ENCODE measurements at places on chromosomes 13 and 19.

GRCh38 chr13:113489549-113490495 lies 689 bp downstream of the DCUN1D2 start:
- peak; percentile 58 for DNase-seq

DNA sequence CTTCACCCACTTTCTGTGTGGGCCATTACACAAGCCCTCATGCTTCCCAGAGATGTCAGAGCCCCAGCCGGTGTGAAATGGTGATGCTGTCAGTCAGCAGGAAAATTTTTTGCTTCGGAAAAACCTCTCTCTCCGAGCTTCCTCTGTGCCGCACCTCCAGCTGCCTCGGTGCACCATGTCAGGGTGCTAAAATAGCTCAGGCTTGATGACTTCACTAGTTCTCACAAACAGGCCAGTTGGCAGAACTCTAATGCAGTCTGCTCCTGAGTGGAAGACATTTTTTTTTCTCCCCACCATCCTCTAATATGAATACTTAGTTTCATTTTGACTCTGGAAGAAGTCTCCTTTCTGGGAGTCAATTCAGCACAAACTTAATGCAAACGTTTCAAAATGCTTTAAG lies 71.3 kb downstream of the KLF12 start:
- no peak for DNase-seq

DNA sequence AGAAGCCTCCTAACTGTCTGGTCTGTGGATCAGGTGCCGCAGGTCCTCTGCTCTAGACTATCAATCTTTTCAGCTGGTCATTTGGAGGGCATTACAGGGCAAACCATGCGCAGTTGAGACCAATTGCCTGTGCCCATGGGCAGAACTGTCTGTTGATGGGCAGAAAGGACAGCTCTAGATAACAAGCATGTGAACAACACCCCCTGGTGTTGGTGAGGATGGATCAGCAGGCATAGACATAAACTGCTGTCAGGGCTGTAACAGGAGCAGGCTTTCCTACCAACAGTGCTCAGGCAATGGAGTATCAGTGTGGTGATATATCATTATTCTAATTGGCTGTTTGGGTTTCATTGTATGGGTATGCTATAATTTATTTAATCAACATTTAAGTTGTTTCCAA lies 104.7 kb upstream of the KL start:
- peak; percentile 20 for DNase-seq

- DNase-seq, result no peak
Observed at GRCh38 chr13:114164681-114165429, 14.2 kb upstream of the CFAP97D2 start.

- DNase-seq, result peak; percentile 48
Observed at GRCh38 chr13:44313674-44314073, 60.0 kb upstream of the SERP2 start.

DNA sequence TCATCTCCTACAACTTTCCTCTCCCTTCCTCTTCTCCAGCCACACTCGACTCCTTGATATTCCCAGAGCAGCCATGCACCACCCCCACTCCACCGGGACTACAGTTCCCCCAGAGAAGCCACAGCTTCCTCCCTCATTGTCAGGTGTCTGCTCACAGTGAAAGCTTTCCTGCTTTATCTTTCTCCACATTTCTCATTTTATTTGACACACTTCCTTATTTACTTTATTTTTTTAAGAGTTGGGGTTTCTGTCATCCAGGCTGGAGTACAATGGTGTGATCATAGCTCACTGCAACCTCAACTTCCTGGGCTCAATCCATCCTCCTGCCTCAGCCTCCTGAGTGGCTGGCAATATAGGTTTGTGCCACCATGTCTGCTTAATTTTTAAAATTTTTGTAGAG lies 464.6 kb downstream of the MYO16 start:
- DNase-seq, result no peak

DNA sequence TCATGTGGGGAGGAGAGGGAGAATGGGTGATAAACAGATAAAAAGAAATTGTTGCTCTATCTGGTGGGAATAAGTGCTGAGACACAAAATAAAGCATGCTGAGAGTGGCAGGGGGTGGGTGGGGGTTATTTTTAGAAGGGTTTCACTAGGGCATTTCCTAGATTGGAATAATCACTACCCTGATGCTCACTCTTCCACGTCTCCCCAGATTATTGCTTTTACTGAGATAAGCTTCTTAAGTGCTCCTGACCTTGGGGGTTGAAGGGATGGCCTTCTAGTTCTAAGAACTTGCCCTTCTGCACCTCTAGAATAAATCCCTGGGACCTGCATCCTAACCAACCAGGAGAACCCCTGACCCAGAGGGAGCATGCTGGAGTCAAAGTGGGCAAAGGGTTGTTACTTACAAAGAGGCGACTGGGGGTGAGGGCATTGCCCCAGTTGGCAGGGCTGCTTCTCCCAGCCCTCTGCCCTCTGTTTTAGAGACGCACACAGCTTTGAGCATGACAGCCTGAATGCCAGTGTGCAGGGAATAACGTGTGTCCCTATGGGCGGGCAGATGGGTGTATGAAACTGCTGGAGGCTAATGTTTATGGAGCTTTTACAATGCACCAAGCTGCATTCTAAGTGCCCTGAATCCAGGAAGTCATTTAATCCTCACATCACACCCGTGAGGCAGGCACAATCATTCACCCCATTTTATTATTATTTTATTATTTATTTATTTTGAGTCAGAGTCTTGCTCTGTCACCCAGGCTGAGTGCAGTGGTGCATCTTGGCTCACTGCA lies 743 bp downstream of the RDH8 start:
- no peak for DNase-seq

DNA sequence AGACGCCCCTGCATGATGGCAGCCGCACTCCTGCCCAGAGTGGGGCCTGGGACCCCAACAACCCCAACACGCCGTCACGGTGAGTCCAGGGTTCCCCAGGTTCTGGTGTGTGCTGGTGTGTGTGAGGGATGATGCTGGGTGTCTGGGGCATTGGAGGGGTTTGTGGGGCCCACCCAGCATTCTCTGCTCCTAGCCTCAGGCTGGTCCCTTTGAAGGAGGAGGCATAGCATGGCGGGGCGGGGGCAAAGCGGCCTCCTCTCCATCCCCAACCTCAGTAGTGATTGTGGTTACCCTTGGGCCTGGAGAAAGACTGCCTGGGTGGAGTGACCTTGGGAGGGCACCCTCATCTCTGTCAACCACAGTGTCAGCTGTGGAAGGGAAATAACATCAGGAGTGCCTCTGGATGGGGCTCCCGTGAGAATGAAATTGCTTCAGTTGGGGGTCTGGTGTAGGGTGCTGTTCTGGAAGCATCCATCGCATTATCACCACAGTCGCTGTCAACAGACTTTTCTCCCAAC lies 7.1 kb upstream of the TIMM50 start:
- no peak for DNase-seq

GRCh38 chr19:6271251-6271650 lies 8.5 kb downstream of the MLLT1 start:
- DNase-seq, result no peak

- no peak for DNase-seq
Observed at GRCh38 chr13:26895808-26896466, 135.4 kb upstream of the GPR12 start.

- DNase-seq, result peak; percentile 11
Observed at GRCh38 chr19:13985771-13986347, 20.3 kb downstream of the RFX1 start.

- peak; percentile 72 for DNase-seq
Observed at GRCh38 chr19:49142866-49143335, 12.3 kb downstream of the HRC start.

GRCh38 chr19:49343123-49343522 lies 7.9 kb downstream of the CD37 start:
- DNase-seq, result no peak

- DNase-seq, result no peak
Observed at GRCh38 chr13:39515224-39515714, 87.7 kb downstream of the LHFPL6 start.

GRCh38 chr13:97460004-97460775 lies 26.2 kb downstream of the RAP2A start:
- no peak for DNase-seq

Measured in urothelium cell line (cell line).